ENCODE measurements at places on chromosomes 2 and 18. TPM values are rescaled to one million over a fixed set of nuclear protein-coding genes. Genes with fewer than 3 reads are reported as not detected.

- ATAC-seq, result no peak
Observed at GRCh38 chr2:85018049-85018447, 47.1 kb downstream of the KCMF1 start.

- ATAC-seq, result no peak
Observed at GRCh38 chr2:69034845-69035244, 21.9 kb downstream of the ANTXR1 start.

GRCh38 chr2:107412209-107412904 lies 414.3 kb upstream of the RGPD4 start:
- no peak for ATAC-seq

DNA sequence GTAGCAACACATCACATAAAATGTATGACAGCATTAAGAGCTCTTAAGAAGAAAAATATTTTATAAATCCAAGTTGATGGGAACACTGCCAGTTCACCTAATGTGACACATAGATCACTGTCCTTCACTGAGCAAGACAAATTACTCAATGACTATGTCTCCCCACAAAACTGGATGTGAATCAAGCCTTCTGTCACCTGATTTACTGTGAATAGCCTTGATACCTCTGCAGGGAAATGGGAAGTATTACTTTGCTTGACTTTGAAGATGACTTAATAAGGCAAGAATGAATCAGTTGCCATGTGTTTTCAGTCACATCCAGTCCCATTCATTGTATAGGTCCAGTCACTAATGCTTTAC lies 94.6 kb downstream of the NYAP2 start:
- ATAC-seq, result no peak

GRCh38 chr2:164145093-164145987 lies 409.5 kb upstream of the FIGN start:
- ATAC-seq, result no peak

DNA sequence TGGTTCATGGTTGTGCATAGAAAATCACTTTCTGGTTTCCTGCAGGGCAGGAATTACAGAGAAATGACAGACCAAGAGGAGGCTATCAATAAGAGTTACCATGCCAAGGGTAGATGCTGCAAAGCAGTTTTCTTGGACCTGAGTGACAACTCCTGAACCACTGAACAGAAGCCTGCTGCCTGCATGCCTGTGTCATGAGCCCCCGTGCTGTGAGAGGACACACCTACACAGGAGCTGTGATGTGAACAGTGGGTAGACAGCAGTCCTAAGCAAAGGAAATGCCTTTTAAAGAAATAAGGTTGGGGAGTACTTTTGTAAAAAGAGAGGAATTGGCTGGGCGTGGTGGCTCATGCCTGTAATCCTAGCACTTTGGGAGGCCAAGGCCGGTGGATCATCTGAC lies 54.2 kb upstream of the CREB1 start:
- ATAC-seq, result no peak

- no peak for ATAC-seq
Observed at GRCh38 chr2:204670124-204670523, 124.8 kb downstream of the PARD3B start.

DNA sequence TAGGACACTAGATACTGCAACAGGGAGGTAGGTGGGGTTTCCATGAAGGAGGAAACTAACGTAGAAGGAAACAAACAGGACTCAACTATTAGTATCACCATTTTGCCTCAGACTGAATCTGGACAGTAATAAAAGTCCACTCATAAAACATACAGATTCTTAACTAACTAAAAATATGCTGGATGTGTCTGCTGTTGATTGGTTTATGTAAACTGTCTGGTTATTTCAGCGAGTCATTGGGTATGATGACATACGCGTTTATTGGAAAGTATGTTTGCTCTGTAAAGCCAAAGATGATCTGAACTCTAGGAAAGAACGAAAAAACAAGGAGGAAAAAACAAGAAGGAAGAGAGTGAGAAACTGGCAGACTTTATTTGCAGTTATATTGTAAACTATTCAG lies 1816.1 kb upstream of the LRRTM1 start:
- ATAC-seq, result no peak

GRCh38 chr2:230666885-230667712 lies 45.5 kb upstream of the CAB39 start:
- no peak for ATAC-seq

- peak; percentile 62 for ATAC-seq
Observed at GRCh38 chr2:20992201-20992711, 51.6 kb downstream of the APOB start.

- ATAC-seq, result no peak
Observed at GRCh38 chr2:238868067-238868524, 20.2 kb downstream of the TWIST2 start.

DNA sequence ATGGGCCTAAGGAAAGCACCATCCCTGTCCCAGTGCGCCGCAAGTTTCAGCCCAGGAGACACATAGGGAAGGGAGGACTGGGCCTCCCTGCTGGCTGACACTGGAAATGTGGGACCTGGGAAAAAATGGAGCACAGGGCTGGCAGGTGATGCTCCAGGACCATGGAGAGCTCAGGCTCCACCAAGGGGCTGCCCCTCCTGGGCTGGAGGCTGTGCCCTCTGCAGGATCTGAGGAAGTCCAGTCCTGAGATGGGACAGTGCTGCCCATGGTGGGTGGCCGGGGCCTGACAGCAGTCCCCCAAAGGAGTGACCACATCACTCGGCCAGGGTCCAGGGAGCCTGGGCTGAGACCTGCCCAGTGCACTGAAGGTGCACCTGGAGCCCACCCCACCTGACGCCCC lies 108.6 kb upstream of the TEKT4 start:
- ATAC-seq, result no peak

DNA sequence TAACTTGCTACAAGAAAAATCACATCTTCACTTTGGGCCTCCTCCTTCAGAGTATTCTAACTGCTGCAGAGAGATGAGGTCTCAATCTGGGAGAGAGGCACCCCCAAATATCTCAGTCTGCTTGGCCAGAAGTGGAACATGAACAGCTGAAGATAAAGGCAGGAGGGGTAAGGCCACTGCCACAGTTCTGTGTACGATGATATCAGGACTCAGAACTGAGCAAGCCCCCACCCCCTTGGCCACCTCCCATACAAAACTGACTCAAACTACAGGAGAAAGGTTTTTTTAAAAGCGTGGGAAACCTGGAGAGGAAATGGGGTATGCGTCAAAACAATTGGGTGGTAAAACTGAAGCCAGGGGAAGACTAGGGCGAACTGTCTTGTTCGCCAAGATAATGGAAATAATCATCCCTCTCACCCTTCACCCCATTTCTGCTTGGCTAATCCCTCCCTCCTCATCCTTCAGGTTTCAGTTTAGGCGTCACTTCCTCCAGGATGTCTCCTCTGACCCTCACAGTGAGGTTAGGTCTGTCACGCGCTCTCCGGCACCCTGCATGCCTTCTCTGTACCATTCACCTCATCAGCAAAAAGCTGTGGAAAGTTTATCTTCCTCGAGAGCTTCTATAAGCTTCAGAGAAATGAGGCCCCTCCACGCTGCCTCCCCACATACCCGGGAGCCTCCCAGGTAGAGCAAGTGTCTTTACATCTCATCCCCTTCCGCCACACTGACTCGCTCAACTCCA lies 64.4 kb downstream of the SFXN5 start:
- ATAC-seq, result no peak

DNA sequence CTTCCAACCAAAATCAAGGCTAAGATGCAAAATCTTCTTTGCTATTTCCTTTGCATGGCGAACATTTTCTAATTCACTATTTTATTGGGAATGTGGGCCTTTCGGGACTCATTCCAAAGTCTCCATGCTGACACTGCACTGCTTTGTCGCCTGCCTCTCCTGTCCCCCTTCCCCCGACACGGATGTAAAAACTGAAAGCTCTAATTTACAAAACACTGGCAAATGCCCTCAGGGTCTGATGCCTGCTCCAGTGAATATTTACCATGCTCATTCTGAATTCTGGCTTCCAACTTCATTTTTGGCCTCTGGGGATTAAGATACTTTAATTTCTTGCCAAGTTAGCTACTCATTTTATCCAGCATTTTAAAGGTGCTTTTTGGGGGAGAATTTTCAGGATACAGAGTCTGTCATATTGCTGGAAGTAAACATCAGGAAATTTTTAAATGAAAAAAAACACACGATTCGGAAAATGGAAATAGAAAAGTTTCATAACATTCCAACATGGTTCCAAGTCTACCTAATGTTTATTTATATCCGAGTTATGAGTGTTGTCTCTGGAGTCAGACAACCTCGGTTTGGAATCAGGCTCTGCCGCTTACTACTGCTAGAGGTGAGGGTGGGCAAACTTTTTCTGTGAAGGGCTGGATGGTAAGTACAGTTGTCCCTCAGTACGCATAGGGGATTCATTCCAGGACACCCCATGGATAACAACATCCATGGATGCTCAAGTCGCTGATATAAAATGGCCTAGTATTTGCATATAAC lies 14.6 kb upstream of the LTBP1 start:
- ATAC-seq, result no peak

DNA sequence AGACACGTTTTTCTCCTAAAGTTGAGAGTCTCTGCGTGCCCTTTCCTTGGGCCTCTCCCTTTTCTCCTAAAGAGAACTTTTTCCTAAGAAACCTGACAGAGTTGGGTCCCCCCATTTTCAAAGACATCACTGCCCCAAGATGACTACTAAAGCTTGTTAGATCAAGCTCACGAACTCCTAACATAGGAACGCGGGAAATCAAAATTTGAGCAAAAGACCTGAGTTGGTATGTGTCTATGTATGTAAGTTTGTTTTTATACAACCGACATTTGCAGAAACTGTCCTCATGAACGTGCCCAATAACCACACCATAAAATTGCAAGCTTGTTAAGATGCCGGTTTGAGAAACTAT lies 1.4 kb downstream of the HOXD13 start:
- no peak for ATAC-seq

DNA sequence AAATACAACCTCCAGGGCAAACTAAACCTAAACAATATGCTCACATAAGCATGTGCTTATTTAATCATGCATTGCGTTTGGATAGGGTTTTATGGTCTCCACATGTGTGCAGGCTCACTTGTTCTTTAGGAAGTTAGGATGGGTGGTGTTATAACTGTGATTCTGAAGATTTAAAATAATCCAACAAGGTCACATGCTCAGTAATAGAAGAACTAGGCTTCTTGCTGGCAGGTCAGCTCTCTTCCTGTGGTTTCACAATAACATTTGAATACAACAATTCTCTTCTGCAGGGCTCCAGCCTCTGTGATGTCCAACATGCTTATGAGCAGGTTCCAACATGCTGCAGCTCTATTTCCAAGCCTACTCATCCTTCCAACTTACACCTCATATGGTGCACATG lies 84.0 kb downstream of the MYL12B start:
- peak; percentile 66 for ATAC-seq

GRCh38 chr2:6787376-6787775 lies 78.3 kb downstream of the CMPK2 start:
- no peak for ATAC-seq

GRCh38 chr2:47008381-47009252 lies 93.0 kb upstream of the MCFD2 start:
- ATAC-seq, result peak; percentile 84

DNA sequence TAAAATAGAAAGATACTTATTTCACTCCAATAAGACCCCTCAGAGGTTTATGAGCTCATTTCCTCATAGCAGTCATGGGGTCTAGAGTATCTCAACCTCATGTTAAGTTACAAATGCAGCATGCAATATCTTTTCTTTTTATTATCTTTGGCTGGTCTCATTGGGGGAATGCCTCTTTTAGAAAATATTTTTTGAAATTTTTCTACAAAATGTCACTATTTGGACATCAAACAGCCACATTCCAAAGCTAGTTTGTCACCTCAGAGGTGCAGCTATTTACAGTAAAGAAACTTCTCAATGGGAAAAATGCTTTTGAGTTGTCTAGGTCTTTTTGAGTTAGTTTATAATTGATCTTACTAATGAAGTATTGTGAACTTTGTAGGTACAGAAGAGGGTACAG lies 370.7 kb upstream of the LRATD1 start:
- ATAC-seq, result no peak

- ATAC-seq, result no peak
Observed at GRCh38 chr2:190355968-190356644, 12.7 kb downstream of the INPP1 start.

DNA sequence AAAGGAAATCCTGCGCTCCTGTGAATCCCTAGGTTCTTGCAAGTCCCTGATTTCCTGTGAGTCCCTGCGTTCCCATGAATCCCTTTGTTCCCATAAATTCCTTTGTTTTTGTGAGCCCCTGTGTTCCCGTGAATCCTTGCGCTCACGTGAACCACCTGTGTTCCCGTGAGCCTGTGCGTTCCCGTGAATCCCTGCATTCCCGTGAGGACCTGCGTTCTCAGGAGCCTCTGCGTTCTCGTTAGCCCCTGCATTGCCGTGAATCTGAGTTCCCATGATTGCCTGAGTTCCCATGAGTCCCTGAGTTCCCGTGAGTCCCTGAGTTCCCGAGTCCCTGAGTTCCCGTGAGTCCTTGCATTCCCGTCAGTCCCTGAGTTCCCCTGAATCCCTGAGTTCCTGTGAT lies 71.5 kb downstream of the SNTG2 start:
- ATAC-seq, result no peak

DNA sequence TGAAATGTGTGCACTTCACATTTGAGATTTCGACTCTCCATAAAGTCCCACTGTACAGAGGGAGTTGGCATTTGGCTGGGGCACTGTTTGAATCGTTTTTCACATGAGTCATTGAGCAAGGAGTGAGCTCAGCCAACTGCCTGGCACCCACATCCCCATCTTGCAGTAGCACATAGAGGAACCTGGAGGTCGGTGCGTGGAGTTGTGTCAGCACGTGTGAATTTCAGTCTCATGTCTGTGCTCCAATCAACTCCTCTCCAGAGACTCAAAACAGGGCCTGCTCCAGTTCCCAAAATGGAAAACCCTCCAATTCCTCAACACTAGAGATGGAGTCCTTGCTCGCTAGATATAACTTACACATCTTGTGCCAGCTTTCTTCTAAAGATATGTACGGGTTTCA lies 126.8 kb upstream of the CAPN13 start:
- ATAC-seq, result no peak

DNA sequence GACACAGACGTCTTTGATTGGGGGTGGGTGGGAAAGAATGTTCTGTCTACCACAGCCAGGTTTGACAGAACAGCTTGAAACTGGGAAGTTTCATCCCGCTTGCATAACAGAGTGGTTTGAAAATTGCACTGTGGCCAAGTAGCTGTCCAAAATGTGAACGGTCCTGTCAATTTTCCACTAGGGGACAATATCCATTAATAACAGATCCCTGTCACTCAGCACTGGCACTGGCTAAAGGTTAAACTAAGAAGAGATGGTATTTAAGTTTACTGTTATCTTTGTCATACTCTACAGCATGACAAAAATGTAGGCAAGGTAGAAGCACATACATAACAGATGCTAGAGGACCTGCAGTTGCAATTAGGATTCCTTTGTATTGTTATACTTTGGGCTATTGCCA lies 55.6 kb upstream of the ACMSD start:
- ATAC-seq, result no peak

Gene PDCD1
- not detected for total RNA-seq

Gene PARD6G
- total RNA-seq, result 7.7 TPM

Gene CD8A
- 0.46 TPM for total RNA-seq

Gene NFU1
- 46.0 TPM for total RNA-seq

Gene C2orf66
- 0.86 TPM for total RNA-seq

Gene ARHGEF4
- 8.3 TPM for total RNA-seq

Gene SCYGR4
- not detected for total RNA-seq

Gene CIDEA
- not detected for total RNA-seq

Gene PKP4
- total RNA-seq, result 26.2 TPM

Gene RBM45
- 12.9 TPM for total RNA-seq

Gene KIF1A
- 14.8 TPM for total RNA-seq

Data from motor neuron (in vitro differentiated cells).